ENCODE measurements at places on chromosomes 6 and 20.

GRCh38 chr20:53613748-53614147 lies 20.1 kb upstream of the ZNF217 start:
- no peak for DNase-seq

GRCh38 chr6:149071997-149072396 lies 245.5 kb upstream of the TAB2 start:
- no peak for DNase-seq

- no peak for DNase-seq
Observed at GRCh38 chr6:16043171-16044135, 85.4 kb upstream of the MYLIP start.

DNA sequence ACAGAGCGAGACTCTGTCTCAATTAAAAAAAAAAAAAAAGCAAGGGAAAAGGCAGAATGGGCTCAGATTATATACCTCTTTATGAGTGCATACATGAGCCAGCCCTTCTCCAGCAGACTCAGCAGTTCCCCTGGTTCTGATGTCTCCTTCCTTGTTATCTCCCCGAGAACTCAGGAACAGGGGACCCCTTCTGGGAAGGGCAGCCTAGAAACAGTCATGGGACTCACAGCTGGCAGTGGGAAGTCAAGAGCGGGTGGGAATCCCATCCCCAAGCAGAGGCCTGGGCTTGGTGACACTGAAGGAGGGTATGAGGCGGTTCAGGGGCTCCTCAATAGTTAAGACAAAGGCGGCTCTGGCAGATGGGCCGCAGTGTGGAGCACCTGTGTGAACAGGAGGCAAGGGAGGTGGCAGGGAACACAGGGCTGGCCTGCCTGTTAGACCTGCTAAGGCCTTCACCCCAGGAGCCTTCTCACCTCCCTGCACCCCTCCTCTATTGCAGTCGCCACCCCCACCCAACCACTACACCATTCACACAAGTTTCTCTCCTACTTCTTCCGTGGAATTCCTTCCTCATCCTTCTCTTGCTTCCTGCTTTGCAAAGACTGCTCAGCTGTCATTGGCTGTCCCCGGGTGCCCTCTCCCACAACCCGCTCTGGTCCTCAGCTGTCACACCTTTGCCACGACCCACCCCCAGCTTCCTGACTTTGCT lies 29.7 kb upstream of the MDFI start:
- no peak for DNase-seq

- no peak for DNase-seq
Observed at GRCh38 chr6:156256161-156256560, 521.0 kb upstream of the ARID1B start.

All from H4 (cell line).